ENCODE measurements at places on chromosomes 12 and 14.

DNA sequence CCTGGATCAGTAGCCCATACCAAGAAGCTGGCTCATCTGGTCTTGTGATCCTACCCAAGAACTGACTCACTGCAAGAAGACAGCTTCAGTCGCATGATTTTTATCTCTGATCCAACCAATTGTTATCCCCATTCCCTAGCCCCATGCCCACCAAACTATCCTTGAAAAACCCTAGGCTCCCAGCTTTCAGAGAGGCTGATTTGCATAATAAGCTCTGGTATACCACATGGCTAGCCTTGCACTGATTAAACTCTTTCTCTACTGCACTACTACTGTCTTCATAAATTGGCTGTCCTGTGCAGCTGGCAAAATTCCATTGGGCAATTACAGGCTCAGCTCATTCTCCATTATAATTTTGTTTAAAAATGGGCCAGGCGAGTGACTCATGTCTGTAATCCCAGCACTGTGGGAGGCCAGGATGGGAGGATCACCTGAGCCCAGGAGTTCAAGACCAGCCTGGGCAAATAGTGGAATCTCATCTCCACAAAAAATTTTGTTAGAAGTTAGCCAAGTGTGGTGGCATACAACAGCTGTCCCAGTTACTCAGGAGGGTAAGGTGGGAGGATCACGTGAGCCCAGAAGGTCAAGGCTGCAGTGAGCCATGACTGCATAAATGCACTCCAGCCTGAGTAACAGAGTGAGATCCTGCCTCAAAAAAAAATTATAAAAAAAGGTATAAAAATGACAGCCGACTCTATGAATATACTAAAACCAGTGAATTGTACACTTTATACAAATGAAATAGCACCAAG is 76.7 kb upstream of the EIF5 start:
- DNase-seq, result no peak

- DNase-seq, result no peak
Observed at GRCh38 chr12:26293612-26294011, 98.2 kb downstream of the SSPN start.

- no peak for DNase-seq
Observed at GRCh38 chr14:80850197-80850814, 91.2 kb downstream of the CEP128 start.

DNA sequence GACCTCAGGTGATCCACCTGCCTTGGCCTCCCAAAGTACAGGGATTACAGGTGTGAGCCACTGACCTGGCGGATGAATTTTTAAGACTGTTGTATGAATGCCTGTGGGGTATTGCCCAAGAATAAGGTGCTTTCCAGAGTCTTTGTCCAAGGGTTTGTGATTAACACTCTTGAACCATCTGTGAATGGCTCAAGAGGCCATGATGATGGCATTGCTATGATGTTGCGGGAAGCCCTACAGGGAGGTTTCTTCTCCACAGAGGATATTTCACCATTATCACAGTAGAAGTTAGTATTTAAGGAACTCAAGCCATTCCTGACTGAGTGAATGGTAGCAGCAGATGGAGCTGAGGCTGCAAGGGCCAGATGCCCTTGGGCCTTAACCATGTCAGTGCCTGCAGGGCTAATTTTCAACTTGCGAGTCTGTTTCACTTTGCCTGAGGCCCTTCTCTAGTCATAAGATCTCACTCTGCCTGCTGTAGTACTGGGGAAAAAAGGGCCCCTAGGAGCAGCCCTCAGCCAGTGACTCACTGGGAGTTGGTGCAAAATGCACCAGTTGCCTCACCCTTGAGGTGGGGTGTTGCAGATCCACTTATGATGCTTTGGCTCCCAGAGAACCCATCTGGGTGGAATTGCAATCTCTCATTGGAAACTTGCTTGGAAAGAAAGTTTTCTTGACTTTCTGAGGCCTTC is 108.6 kb upstream of the FLRT2 start:
- no peak for DNase-seq
